ENCODE measurements at places on chromosomes 7 and 10. TPM values are rescaled to one million over a fixed set of nuclear protein-coding genes. Genes with fewer than 3 reads are reported as not detected.

GPR15LG gene
- not detected for polyA plus RNA-seq

- no peak for DNase-seq
Measured at GRCh38 chr7:151079199-151079910, 1.3 kb downstream of the FASTK start.

DNA sequence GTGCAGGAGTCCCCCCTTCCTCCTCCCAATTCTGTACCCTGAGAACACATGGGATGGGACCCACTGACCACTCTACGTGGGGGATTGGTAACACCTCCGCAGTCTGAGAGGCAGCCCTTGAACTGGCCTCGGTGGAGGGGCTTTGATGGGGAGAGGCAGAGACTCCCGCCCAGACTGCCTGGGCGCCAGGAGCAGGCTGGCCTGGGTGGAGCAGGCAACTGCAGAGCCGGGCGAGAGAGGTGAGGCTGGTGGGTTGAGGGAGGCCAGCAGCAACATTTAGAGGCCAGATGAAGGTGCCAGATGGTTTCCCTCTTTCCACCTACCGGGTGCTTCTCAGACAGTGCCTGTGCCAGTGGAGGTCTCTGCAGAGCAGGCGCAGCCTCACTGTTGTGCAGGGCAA is 30.7 kb upstream of the ZNF467 start:
- DNase-seq: no peak

- DNase-seq: no peak
Measured at GRCh38 chr10:82811621-82812020, 936.6 kb downstream of the NRG3 start.

GRCh38 chr10:126433351-126433750 is 45.1 kb upstream of the ADAM12 start:
- no peak for DNase-seq

GRCh38 chr7:1922071-1922869 is 252.2 kb downstream of the ELFN1 start:
- no peak for DNase-seq

DNA sequence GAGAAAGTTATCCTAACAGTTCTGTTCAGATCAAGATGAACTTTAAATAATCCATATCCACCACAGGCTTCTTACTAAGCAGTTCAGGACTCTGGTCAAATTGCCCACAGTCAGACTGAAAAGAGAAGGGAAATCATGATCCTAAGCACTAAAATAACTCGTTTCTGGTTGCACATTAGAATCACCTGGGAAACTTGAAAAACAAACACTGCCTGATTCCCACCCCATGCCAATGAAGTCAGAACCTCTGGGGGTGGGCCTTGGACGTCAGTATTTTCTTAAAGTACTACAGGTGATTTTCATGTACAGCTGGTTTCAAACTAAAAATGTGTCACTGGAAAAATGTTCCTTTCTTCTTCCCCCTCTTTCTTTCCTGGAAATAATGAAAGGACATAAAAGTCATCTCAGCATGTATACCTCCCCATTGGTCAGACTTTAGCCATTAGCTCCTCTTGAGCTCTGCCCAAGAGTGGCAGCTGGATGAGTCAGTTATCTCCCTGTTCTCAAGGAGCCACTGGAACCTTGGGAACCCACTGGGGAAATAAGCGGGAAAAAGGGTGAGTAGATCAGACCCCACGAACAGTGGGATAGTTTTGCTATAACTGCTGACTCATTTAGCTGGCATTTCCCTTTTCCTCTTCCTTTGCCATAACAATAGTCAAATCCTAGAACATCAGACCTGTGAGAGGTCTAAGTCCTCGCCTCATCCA is 75.3 kb upstream of the IL6 start:
- DNase-seq: no peak

- no peak for DNase-seq
Measured at GRCh38 chr7:1130021-1130990, 29.7 kb downstream of the ZFAND2A start.

- no peak for DNase-seq
Measured at GRCh38 chr7:137539111-137539715, 195.7 kb upstream of the PTN start.

PDE1C gene
- 0.09 TPM for polyA plus RNA-seq

GRCh38 chr7:129845178-129845971 is 107.4 kb downstream of the UBE2H start:
- no peak for DNase-seq

TMEM106B gene
- polyA plus RNA-seq: 30.4 TPM

- no peak for DNase-seq
Measured at GRCh38 chr7:158421361-158421760, 166.3 kb downstream of the PTPRN2 start.
